ENCODE measurements at places on chromosomes 7 and 10.

GRCh38 chr7:25753837-25754236, 398.2 kb upstream of the NFE2L3 start:
- DNase-seq, result no peak

- DNase-seq, result no peak
These were observed 8.0 kb upstream of the PRKAR2B start for GRCh38 chr7:107036535-107036934.

- no peak for DNase-seq
These were observed 49.6 kb downstream of the KAT6B start for GRCh38 chr10:74875966-74876365.

GRCh38 chr10:1516492-1517165, 220.7 kb downstream of the ADARB2 start:
- no peak for DNase-seq

GRCh38 chr10:51638737-51639136, 60.7 kb downstream of the CSTF2T start:
- no peak for DNase-seq

DNA sequence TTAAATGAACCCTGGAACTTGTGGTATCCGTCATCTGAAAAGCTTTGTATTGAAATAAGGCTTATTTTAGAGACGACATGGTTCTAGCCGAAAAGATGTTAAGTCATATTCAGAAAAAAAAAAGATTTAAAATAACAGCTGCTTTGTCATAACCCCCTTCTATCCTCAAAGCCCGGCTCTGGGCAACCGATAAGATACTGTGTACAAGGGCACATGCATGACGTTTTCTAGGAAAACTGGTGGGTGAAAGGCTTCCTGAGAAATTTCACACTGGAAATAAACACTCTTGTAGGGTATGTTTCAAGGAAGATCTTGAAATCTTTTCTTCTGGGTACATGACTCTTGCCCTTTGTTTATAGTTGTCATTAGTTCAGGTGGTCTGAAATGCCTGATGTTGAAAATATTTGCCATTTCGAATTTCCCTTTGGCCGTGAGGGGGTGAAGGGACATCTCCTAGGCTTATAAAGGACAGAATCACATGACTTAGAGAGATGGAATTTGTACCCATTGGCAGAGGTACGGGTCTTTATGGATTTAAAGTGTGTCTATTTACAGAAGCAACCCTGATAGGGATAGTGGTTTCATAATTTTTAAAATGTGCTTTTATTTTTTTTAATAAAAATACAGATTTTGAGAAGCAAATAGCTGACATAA, 232.5 kb downstream of the PTEN start:
- no peak for DNase-seq

DNA sequence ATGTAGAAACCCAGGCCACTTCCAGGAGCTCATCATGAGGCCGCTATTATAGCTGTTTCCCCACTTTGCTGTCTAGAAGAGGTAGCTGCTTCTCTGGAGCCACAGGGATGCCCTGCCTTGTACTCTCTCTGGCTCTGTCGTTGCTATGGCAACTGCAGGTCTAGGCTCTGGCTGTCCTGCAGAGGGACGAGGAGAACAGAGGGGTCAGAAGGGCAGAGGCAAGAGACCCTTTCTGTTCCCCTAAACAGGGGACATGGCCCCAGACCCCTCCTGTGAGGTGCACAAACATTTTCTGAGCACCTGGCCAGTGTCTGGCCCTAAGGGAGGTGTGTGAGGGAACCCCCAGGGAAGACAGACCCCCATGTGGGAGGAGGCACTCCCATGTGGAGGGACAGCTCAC, 31.4 kb downstream of the ITPRIP start:
- DNase-seq, result no peak

GRCh38 chr7:73866446-73866767, 5.4 kb downstream of the TMEM270 start:
- DNase-seq, result no peak

GRCh38 chr7:3980300-3980643, 679.2 kb downstream of the SDK1 start:
- DNase-seq, result no peak

- DNase-seq, result no peak
These were observed 17.8 kb downstream of the USP6NL start for GRCh38 chr10:11593612-11594011.

GRCh38 chr10:27391916-27392315, 112.2 kb upstream of the RAB18 start:
- DNase-seq, result no peak

DNA sequence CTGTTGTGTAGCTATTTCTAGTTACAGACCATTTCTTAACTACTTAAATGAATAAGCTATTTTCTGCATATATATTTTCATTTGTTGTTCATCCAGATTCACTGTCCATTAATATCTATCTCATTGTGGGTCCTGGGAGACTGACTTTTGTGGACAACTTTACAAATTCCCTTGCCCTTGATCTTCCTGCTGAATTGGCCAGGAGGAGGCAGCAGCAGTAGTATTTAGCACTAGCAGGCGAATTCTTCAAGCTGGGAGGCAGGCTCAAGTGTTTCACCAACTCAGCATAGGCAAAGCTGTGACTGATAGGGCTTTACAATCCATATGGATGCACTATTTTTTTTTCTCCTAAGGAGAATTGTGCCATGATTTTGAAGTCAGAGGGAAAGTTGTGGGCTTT, 461.0 kb upstream of the NRG3 start:
- peak; percentile 61 for DNase-seq

DNA sequence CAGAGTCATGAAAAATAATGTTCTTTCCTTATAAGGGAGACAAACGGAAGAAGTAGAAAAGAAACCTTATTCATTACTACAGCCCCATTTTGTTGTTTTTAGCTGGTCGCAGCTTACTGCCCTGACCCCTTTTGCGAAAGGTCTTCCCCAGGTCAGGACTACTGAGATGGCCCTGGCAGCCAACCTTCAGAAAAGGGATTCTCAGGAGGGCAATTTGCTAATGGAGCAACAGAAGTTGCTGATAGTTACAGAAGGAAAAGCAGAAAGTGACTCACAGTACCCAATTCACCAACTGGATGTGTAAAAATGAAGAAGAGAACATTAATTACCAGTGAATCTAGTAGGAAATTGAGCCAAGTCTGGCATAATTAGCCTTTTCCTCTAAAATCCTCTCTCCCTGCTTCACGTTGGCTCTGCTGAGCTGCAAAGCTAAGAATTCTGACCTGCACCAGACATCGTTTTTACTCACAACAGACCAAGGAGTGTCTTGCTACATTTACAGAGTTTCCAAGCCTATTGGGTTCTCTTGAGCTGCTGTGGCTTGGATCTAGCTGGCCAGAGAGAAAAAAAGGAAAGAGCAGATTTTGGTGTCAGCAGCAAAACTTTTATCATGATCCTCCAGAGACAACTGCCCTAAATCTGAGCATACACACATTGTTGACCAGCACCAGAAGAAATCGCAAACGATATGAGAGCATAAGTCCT, 499.9 kb upstream of the FZD8 start:
- no peak for DNase-seq

DNA sequence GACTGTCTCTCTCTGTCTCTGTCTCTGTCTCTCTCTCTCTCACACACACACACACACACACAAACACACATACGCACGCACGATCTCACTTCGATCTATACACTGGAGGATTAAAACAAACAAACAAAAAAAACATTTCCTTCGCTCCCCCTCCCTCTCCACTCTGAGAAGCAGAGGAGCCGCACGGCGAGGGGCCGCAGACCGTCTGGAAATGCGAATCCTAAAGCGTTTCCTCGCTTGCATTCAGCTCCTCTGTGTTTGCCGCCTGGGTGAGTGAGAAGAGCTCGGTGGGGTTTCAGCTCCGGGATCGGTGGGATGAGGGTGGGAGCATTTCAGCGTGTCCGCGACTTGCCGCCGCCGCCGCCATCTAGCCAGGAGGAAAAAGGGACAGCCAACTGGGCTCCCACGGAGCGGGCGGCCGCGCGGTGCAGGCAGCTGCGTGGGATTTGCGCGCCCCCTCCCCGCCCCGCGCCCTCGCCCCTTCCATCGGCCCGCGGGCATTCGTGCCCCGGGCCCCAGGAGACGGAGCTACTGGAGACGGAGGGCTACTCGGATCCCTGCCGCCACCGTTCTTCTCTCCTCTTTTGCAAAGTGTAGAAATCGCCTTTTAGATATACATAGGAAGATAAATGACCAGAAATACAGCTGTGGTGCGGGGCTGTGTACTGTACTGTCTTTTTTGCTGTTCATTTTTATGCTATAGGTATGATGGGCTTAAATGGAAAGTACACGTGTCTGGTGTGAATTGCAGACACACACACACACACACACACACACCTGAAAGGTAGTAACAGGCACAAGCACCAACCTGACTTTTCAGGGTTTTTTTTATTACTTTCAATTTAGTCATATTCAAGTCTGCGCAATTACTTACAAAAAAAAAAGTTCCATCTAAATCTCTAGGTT, 581 bp downstream of the PTPRZ1 start:
- peak; percentile 51 for DNase-seq

DNA sequence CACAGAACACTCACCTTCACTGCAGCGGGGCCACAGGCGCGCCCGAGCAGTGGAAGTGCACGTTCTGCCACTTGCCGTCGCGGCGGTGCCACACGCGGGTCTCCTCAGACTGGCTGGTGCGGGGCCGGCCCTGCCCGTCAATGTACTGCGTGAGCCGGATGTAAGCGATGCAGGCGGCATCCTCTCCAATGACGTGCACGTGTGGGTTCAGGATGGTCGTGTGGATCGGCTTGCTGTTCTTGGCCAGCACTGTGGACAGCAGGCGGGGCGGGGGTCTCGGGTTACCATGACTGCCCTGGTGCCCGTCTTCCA, 19.2 kb downstream of the YKT6 start:
- peak; percentile 8 for DNase-seq
